NCI-H524 treated with DMSO at 0.1 percent for 48 hours (cell line): ENCODE measurements at places on chromosomes 4 and X.

DNA sequence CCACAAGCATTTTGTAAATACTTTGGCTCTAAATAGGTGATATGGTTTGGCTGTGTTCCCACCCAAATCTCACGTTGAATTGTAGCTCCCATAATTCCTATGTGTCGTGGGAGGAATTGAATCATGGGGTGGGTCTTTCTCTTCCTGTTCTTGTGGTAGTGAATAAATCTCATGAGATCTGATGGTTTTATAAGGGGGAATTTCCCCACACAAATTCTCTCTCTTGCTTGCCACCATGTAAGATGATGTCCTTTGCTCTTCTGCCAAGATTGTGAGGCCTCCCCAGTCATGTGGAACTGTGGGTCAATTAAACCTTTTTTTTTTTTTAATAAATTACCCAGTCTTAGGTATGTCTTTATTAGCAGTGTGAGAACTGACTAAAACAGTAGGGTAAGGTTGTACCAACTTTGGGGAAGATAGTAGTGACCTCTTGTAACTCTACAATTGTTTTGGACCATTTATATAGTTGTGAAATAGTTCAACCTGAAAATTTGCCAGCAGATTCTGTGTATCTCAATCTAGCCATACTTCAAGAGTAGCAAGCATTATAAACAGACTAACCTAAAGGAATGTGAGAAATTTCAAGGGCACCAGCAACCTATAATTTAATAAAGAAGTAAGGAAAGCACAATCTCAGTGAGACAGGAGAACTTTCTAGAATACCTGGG lies 727.8 kb downstream of the GRID2 start:
- no peak for DNase-seq

- DNase-seq: no peak
Measured at GRCh38 chr4:20195071-20195885, 56.4 kb upstream of the SLIT2 start.

- no peak for DNase-seq
Measured at GRCh38 chr4:152594978-152595925, 59.4 kb upstream of the FBXW7 start.

DNA sequence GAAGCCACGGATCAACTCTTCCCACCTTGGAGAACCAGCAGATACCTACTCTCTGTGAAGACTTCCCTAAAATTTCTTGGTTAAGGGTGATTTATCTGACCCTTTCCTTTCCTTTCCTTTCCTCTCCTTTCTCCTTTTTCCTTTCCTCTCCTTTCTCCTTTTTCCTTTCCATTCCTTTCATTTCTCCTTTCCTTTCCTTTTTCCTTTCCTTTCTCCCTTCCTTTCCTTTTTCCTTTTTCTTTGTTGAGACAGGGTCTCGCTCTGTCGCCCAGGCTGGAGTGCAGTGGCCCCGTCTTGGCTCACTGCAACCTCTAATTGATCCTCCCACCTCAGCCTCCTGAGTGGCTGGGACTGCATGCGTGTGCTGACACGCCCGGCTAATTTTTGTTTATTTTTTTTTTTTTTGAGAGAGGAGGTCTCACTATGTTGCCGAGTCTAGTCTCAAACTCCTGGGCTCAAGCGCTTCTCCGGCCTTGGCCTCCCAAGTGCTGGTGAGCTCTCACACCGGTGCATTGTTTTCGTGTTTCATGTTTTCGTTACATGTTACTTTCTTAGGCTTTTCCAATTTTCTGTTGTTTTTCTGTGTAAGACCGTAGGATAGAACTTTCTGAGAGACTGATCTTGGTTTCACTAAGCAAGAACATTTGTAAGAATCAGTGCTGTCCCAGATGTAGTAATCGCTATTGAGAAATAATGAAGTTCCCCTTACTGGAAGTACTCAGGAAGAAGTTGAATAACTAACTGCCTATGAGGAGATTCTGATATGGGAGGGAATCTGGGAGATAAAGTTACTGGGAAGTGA lies 2.0 kb downstream of the TMEM165 start:
- no peak for DNase-seq

- DNase-seq: no peak
Measured at GRCh38 chr4:146121757-146122156, 53.8 kb upstream of the LSM6 start.

GRCh38 chrX:53000447-53001135 lies 42.3 kb upstream of the FAM156A start:
- DNase-seq: no peak

- no peak for DNase-seq
Measured at GRCh38 chr4:132827522-132827921, 321.6 kb upstream of the PCDH10 start.

- DNase-seq: no peak
Measured at GRCh38 chr4:11598591-11598990, 169.9 kb upstream of the HS3ST1 start.

- no peak for DNase-seq
Measured at GRCh38 chrX:121151293-121151692, 103.9 kb downstream of the GLUD2 start.

GRCh38 chr4:73037057-73037456 lies 32.5 kb downstream of the COX18 start:
- DNase-seq: no peak

- no peak for DNase-seq
Measured at GRCh38 chrX:135931644-135932487, 38.4 kb downstream of the SAGE1 start.

GRCh38 chr4:29405116-29405515 lies 1315.1 kb upstream of the PCDH7 start:
- no peak for DNase-seq

DNA sequence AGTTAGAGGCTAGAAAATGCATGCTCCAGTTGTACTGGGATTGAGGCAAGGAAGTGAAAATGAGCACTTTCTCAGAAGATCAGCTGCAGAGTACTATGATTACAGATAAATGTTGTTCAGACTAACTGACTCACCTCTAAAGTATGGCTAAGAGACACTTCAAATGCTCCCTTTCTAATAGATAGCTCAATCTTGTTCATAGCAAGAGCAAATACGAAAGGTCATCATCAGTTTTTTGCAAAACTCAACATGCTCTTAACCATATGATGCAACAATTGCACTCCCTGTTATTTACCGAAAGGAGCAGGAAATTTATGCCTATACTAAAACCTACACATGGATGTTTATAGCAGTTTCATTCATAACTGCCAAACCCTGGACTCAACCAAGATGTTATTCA lies 838.4 kb upstream of the INTU start:
- DNase-seq: no peak

GRCh38 chr4:138845054-138845453 lies 170.5 kb upstream of the NOCT start:
- peak; percentile 14 for DNase-seq

DNA sequence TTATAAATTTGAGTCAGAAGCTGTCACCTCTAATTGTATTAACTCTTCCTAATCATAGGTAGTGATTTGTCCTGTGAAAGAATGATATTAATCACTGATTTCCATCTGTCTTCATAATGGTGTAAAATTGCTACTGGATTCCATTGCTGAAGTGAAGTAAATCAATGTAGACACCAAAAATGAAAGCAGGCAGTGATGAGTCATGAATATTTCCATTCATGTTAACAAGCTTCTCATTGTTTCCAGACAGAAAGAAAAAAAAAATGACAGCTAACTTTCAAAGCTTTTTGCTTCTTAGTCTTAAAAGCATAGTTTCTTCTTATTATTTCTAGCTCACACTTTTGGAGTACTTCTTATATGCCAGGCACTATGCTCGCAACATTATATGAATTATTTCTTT lies 21.5 kb downstream of the FAM114A1 start:
- no peak for DNase-seq

DNA sequence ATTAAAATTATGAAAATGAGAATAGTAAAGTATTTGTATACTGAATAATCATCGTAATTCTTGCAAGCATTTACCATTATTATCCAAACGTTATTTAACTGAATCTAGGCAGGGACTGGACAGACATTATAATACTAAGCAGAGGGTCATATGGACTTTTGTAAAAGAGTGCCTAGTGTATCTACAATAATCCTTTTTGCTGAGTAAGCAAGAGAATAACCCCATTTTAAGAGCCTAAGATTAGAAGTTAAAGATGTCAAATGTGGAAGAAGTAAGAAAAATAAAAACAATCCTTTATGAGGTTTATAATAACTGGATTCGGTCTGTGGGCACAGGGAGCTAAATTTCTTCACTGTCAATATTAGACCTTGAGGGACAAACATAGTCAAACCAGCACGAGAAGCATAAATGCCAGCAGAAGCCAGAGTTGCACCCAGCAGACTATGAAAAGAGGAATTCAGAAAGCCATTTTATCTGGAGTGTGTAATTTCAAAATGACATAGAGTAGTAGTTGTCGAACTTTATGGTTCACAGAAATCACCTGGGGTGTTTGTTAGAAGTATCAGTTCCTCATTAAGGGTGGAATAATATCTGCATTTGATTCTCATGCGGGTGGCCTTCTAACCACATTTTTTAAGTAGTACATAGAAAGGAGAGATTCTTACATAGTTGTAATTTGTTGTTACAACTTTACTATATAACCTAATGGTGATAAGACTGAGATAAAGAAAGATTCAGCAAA lies 39.7 kb upstream of the DCLK2 start:
- DNase-seq: no peak

DNA sequence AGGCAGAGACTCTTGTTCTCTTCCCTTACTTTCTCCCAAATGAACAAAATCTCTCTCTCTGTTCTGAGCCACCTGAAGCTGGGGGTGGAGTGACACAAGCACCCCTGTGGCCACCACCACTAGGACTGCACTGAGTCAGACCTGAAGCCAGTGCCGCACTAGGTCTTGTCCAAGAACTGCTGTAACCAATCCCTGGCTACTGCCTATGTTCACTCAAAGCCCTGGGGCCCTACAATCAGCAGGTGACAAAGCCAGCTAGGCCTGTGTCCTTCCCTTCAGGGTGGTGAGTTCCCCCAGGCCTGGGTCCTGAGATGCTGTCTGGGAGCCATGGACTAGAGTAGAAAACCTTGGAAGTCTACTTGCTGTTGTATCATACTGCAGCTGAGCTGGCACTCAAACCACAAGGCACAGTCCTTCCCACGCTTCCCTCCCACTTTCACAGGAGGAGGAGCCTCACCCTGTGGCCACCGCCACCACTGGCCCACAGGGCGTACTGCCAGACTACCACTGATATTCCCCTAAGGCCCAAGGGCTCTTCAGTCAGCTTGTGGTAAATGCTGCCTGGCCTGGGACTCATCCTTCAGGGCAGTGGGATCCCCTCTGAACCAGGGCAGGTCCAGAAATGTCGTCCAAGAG lies 119.1 kb downstream of the RTL9 start:
- DNase-seq: no peak

- DNase-seq: no peak
Measured at GRCh38 chrX:80317646-80318045, 102.6 kb upstream of the TENT5D start.

DNA sequence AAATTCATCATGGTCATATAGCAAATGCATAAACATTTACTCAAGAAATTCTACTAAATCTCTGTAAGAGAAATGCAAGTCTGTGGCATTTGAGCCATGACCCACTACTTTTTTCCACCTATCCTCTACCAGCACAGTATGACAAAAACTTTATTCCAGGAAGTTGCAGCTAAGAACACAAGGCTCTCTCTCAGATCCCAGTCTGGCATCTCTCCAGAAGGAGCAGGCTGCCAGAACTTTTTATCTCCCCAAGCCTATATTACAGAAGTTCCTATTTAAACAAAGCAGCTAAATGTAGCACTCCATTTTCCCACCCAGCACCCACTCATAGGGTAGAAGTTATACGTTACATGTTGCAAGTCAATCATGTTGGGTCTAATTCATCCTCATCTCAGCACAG lies 49.3 kb upstream of the EPGN start:
- DNase-seq: no peak

GRCh38 chr4:137661693-137662092 lies 129.4 kb upstream of the PCDH18 start:
- no peak for DNase-seq

DNA sequence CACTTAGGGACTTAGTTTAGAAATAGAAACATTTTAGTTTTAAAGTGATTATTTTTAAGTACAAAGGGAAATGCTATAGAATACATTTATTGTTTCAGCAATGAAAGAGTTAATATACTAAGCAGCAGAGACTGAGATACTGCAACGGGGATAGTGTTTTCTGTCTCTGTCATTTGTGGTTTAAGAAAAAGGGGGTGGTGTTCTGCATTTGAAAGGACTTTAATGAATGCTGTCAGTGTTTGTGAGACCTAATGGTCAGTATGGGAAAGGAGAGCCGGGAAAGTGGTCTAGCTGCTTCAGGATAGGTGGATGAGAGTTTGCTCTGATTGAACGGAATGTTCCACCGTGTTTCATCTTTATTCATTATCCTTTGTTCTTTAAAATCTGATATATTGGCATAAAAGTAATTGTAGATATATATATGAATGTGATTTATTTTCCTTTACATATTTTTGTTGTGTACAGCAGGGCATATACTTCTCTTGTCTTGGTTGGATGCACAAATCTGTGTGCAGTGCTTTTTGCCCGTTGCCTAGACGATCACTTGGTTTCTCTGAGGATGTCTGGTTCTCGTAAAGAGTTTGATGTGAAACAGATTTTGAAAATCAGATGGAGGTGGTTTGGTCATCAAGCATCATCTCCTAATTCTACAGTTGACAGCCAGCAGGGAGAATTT lies at the start of gene KLHL5:
KLHL5 (plus strand) TSS at position 139 of the 676 bp plus-strand sequence; CDS start at position 560, 421 bp downstream.
- DNase-seq: no peak

DNA sequence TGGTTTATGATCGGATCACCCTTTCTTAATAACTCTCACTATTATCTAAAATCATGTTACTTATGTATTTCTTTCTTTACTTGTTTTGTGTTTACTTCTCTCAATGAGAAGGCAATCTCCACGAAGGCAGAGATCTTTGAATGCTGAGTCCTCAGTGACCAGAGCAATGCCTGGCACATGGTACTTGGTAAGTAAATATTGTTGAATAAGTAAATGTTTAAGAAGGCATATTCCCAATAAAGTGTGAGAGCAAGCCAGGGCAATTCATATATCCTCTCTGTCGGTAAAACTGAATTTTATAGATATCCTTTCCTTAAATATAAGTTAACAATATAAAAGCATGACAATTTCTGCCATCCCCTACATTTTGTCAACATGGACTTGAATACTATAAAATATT lies 94.4 kb downstream of the UGT8 start:
- no peak for DNase-seq

- DNase-seq: no peak
Measured at GRCh38 chr4:168503652-168504362, 7.0 kb downstream of the PALLD start.

- DNase-seq: no peak
Measured at GRCh38 chr4:93660036-93660435, 168.5 kb upstream of the ATOH1 start.

GRCh38 chr4:8594097-8595038 lies 1.8 kb downstream of the CPZ start:
- DNase-seq: no peak

- no peak for DNase-seq
Measured at GRCh38 chrX:53357799-53358530, 64.5 kb downstream of the SMC1A start.

- DNase-seq: no peak
Measured at GRCh38 chr4:110306303-110306702, 107.9 kb upstream of the ELOVL6 start.
